NCI-H1092 treated with DMSO at 0.1 percent for 48 hours (cell line): ENCODE measurements at places on chromosomes 12 and 14.

- DNase-seq: peak; percentile 22
Measured at GRCh38 chr14:91253795-91254323, 9.4 kb upstream of the GPR68 start.

DNA sequence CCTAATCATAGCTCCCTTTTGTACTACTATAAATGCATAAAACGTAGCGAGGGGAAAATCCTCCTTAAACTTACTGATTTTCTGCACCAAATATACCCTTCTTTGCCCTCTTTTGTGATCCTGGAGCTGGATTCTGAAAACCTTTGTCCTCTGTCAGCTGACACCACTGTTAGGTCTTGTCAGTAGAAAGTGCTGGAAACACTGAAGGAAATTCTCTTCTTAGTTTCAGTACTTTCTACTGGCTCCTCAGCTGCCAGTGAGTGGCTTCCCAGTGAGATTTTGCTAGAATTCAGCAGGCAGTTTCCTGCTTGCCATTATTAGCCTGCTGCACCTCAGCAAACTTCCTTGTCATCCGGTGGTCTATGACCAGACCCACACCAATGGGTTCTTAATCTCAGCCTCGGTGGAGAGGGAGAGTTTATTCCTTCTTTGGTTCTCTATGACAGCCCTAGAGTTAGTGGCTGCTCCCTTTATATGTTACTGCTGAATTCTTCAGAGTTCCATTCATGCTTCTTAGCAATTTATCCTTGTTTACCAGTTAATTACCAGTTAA, 476.2 kb downstream of the FSCB start:
- no peak for DNase-seq

DNA sequence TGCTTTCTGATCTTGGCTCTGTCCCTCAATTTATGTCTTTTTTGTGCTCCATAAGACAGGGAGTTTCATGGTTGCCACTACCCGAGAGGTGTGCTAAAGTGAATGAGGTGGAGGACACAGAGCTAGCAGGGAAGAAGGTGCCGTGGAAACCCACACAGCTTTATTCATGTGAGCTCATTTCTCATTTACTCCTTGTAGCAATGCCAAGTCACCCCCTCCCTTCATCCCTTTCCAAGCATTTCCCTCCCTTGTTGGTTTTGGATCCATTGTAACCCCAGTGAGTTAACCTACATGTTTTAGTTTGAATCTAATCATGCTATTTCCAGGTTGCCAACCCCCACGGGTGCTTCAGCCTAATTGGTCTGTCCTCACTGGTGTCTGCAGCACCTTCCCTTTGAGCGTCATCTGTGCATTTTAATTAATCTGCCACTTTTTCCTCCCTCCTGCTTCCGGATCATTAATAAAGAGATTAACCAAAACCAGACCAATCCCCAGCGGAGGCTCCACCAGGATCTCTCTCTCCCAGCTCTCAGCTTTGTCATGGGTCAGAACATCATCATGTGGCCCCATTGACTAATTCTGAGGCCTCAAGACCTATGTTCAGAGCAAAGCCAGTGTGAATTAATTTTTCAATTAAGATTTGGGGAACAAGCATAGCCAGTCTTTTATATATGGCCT, 56.2 kb downstream of the NTF3 start:
- DNase-seq: no peak

DNA sequence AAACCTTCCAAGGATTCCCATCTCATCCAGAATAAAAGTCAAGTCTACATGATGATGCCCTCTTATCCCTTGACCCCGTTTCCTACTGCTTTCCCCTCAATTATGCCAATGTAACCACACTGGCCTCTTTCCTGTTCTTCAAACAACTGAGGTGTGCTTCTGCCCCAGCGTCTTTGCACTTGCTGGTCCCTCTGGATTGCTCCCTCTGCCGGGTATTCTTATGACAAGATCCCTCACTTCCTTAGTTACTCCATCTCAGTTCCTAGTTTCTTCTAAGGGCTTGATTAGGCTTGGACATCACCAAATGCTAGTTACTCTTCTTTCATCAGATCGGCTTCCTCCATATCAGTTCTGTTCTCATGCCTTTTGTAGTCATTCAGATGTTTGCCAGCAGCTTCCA, 32.7 kb upstream of the PELI2 start:
- no peak for DNase-seq

DNA sequence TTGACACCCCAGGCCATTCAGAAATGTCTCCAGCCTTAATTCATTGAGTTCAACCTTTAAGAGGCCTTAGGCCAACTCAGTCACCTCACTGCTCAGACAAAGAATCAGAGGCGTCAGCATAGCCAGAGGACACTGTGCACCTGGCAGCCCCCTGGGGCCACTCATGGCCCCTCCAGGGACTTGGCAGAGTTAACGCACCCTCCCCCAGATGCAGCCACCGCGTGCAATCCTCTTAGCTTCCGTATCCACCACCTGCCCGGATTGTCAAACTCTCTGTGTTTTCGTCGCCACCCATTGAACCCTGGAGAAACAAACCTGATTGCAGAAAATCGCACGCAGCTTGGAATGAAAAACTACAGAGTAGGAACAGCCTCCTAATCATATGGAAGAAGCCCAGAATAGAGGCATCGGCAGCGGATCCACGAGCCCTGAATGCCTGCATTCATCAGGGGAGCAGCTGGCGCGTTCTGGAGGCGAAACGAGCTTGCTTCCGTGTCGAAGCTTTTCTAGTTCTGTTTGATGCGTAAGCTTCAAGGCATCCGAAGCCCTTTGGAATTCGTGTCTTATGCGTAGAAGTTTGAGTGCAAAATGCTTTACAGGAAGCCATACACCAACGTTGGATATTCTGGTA, 22.4 kb downstream of the BRI3BP start:
- peak; percentile 67 for DNase-seq

DNA sequence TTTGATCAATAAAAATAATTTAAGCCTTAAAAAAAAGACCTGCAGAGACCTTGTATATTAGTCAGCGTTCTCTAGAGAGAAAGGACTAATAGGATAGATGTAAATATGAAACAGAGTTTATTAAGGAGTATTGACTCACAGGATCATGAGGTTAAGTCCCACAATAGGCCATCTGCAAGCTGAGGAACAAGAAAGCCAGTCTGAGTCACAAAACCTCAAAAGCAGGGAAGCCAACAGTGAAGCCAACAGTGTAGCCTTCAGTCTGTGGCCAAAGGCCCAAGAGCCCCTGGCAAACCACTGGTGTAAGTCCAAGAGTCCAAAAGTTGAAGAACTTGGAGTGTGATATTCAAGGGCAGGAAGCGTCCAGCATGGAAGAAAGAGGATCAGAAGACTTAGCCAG, 66.3 kb downstream of the TBX5 start:
- no peak for DNase-seq

DNA sequence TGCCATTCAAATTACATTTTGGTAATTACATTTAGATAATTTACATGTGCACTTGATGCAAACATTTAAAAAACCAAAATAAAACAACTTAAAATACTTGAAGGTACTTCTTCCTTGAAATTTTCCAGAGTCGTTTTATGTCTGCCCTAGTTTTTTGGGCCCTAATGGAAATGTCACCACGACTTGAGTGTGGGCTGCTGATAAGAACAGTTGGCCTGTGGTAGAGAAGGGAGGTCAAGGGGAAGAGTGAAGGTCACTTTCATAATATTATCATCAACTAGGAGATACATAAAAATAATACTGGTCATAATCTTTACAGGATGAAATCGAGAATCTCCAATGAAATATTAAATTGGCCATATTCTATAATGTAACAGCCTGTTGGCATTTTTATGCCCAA, 23.1 kb downstream of the ZDHHC17 start:
- no peak for DNase-seq

- no peak for DNase-seq
Measured at GRCh38 chr12:66676241-66676640, 2.6 kb downstream of the GRIP1 start.

GRCh38 chr14:74955229-74956026, at the start of gene PGF:
PGF (minus strand) TSS chr14:74955597; CDS start chr14:74955242, 355 bp downstream.
- peak; percentile 19 for DNase-seq

GRCh38 chr14:104388541-104389325, 190.8 kb upstream of the C14orf180 start:
- no peak for DNase-seq

DNA sequence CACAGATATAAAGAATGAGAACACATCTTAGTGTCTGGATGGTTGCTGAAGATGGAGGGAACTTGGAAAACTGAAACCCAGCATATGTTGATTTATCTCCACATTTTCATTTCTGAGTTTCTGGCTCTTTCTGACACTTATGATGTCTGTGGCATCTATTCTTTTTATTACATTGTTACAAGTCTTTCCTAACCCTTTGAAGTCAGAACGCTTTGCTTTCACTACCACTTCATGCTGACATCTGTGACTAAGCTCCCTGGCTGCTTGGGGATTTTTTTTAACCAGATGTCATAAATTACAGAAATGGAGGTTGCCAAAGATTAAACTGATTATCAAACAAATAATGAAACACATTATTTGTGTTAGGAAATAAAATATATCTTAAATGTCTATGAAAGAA, 188.7 kb downstream of the KITLG start:
- DNase-seq: no peak

- no peak for DNase-seq
Measured at GRCh38 chr14:105420101-105420973, 710 bp downstream of the MTA1 start.

DNA sequence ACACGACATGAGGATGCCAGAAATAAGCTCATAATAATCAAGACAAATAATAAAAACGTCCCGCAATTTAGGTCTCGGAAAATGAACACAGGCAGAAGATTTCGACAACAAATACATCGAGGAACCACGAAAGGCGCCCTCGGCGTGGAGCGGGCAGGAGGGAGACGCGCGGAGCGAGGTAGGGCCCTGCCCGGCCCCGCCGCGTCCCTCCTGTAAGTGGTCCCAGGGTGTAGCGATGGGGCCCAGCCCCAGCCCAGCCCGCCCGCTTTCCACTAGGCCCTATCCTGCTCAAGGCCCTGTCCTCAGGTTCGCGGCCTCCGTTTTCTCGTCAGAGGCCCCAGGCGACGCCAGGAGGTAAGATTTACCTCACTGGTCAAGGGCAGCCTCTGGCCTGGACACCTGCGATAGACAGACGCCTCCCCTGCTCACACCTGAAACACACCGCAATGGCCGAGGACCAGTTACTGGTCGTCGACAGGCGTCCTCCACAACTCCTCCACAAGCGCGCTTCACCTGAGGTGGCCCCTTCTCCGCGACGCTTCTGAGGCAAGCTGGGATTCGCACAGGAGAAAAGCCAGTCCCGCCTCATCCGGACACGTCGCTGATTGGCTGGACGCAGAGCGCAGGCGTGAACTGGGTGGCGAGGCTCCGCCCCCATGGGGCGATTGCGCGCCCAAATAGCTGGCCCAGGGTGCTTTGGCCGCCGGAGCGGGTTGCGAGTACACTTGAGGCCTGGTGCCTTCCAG, at the start of gene SYCP3:
TSS of gene SYCP3 (minus strand) at position 543 of the 746 bp plus-strand sequence. CDS start 1,527 bp downstream, outside the sequence.
- DNase-seq: no peak

- DNase-seq: no peak
Measured at GRCh38 chr14:98325761-98326160, 946.2 kb downstream of the BCL11B start.

DNA sequence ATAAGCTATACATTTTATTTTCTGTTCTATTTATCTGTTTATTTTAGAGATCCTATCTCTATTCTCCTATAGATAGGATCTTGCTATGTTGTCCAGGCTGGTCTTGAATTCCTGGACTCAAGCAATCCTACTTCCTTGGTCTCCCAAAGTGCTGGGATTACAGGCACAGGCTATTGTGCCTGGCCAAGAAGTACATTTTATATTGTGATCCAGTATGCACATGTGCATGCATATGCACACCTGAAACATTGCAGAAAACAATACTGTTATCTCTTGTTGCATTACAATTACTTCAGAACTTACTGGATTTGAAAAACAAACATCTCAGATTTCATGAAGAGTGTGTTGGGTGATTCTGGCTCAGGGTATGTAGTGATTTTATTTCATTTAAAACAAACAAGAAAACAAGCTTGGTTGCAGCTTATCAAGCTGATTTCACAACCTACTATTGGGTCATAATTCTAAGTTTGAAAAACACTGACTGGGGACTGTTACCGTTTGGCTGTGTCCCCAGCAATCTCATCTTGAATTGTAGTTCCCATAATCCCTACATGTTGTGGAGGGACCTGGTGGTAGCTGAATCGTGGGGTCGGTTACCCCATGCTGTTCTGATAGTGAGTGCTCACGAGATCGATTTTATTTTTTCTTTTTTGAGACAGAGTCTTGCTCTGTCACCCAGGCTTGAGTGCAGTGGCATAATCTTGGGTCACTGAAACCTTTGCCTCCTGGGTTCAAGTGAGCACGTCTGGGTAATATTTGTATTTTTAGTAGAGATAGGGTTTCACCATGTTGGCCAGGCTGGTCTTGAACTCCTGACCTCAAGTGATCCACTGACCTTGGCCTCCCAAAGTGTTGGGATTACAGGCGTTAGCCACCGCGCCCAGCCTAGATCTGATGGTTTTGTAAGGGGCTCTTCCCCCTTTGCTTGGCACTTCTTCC, 31.3 kb downstream of the ERC1 start:
- no peak for DNase-seq

GRCh38 chr14:96638041-96638855, 136.1 kb downstream of the PAPOLA start:
- no peak for DNase-seq

- no peak for DNase-seq
Measured at GRCh38 chr12:28711421-28711820, 437.7 kb upstream of the FAR2 start.

DNA sequence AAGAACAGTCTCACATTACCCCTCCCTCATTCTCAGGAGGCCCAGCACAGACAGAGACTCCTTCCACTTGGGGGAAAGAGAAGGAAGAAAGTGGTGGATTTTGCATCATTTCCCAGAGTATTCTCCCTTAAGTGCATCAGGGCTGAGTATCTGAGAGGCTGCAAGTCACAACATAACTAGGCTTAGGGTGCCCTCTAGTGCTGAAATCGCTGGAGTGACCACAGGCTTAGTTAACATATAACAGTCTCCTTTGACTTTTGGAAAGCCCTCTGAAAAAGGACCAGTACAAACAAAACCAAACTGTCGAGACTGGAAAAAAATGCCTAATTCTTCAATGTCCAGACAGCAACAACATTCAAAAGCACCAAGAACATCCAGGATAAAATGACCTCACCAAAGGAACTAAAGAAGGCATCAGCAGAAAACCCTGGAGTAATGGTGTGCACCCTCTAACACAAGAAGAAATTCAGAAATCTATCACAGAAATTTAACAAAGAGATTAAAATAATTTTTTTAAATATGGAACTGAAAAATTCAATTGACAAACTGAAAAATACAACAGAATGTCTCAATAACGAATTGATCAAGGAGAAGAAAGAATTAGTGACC, 412.3 kb downstream of the RPS29 start:
- DNase-seq: peak; percentile 46

- DNase-seq: no peak
Measured at GRCh38 chr12:109513977-109514376, 36.5 kb downstream of the UBE3B start.

GRCh38 chr12:29581631-29582030, 84.1 kb upstream of the OVCH1 start:
- DNase-seq: no peak

- no peak for DNase-seq
Measured at GRCh38 chr12:58309806-58310205, 368.4 kb downstream of the ATP23 start.
